ENCODE measurements at places on chromosomes 3 and 15.

DNA sequence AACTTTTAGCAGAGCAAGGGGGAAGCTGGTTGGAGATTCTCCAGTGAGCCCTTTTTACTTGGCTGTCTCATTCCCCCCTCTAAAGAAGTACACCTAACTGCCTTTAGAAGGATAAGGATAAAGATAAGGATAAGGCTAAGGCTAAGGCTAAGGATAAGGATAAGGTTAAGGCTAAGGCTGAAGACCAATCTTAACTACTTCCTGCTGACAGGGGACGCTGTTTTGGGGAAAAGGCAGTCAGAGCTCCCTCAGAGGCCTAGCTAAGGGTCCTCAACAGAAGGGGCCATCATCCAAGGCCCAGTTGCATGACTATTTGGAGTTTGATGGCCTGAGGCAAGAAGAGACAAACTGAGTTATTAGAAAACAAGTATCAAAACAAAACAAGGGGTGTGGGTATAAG lies 94.3 kb upstream of the ARPP21 start:
- no peak for DNase-seq

DNA sequence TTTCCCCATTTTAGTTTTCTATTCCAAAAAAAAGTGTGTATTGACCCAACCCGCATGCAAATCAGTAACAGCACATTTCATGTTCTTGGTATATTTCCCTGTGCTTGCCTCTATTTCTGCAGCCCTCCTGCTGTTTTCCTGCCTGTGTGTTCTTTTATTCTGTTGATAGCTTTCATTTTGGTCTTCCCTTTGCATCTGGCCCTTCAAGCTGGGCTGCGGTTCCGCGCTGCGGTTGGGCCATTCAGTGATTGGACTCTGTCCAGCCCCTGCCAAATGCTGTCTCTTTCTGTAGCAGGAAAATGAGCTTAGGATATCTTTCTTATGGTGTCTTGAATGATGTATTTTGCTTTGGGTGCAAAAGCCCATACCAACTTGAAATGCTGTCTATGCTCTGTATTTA lies 49.9 kb downstream of the ZNF621 start:
- DNase-seq, result no peak

DNA sequence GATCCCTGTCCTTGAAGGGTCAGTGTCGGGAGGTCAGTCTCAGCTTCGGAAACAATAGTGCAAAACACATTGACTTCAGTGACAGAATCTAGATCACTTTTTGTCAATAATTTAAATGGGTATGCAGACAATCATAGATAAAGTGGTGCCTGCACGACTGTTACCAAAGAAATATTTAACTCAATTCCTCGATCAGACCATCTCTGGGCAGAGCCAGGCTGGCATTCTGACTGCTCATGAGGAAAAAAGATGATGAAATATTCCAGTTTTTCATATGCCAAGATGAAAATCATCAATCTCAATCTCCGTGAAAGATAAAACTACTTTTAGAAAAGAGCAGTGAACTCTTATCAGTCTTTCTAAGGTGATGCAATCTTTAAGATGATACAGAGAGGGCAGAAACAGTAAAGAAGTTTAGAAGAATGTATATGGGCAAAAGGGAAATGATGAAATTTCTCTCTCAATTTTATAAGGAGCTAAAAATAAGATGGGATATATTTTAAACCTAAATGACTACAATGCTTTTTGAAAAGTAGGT lies 169.9 kb downstream of the WDR72 start:
- no peak for DNase-seq

- DNase-seq, result peak; percentile 57
Observed at GRCh38 chr3:197298945-197299854, 788 bp upstream of the DLG1 start.

- DNase-seq, result no peak
Observed at GRCh38 chr3:149688122-149688757, 30.4 kb upstream of the WWTR1 start.
